ENCODE measurements at places on chromosomes 12 and 14.

GRCh38 chr12:79183003-79183402, 318.4 kb downstream of the SYT1 start:
- DNase-seq = no peak

- no peak for DNase-seq
Measured at GRCh38 chr12:92218394-92219077, 72.9 kb upstream of the BTG1 start.

GRCh38 chr12:52913431-52913821, 8.6 kb upstream of the KRT8 start:
- no peak for DNase-seq

DNA sequence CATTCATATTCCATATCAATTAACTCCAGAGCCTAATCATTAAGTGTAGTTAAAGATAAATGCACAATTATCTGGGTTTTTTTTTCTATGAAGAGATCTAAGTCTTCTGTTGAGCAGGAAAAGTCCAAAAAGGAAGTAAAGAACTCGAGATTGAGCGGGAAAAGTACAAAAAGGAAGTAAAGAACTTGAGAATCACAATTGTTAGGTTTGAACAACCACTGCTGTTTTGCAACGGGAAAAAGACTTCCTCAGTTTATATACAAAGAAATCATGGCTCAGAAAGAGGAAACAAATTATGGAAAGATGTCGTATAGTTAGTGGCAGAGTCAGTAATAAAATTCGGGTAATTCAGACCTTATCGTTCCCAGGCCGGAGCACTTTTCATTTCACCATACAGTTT, 63.3 kb downstream of the PPP1R12A start:
- DNase-seq = no peak

GRCh38 chr12:89253488-89253887, 98.8 kb downstream of the DUSP6 start:
- no peak for DNase-seq

DNA sequence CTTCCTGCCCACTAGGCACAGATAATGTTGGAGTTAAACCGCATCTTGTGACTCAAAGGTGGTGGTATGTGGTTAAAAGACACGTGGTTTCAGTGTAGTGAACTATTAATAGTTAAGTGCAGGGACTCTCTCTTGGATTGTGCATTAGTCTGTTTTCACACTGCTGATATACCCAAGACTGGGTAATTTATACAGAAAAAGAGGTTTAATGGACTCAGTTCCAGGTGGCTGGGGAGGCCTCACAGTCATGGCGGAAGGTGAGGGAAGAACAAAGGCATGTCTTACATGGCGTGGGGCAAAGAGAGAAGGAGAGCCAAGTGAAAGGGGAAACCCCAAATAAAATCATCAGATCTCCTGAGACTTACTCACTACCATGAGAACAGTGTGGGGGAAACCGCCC, 362.3 kb downstream of the GLT1D1 start:
- DNase-seq = no peak

DNA sequence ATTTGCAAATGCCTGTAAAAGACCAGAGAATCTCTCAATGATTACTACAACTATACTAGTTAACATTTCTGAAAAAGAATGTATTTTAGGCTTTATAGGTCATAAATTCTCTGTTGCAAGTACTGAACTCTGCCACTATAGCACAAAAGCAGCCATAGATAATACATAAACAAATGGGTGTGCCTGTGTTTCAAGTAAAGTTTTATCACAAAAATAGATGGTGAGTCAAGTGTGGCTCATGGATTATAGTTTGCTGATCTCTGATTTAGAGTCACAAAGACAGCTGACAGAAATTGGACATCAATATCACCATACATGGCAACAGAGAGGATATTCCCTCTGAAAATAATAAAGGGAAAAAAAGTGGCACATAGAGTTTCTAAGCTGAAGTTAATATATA, 68.1 kb downstream of the FSCB start:
- no peak for DNase-seq

GRCh38 chr12:32854716-32855115, 41.9 kb downstream of the PKP2 start:
- DNase-seq = no peak

- no peak for DNase-seq
Measured at GRCh38 chr12:117662220-117662619, 300.8 kb upstream of the NOS1 start.

DNA sequence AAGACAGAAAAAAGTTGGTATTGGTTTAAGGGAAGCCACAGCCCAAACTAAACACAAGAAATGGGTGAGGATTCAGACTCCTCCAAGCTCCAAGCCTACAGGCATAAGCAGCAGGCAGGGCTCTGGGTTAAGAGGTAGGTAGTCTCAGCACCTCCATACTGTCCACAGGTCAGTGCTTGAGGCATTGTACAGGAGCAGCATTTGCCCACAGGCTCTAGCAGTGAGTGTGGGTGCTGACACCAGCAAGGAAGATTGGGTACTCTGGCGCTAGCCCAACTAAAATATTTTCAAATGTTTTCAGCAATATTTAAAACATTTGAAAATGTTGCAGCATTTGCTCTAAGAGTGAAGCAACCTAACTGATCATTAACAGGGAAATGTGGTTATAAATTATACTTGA, 33.1 kb downstream of the FERMT2 start:
- no peak for DNase-seq

DNA sequence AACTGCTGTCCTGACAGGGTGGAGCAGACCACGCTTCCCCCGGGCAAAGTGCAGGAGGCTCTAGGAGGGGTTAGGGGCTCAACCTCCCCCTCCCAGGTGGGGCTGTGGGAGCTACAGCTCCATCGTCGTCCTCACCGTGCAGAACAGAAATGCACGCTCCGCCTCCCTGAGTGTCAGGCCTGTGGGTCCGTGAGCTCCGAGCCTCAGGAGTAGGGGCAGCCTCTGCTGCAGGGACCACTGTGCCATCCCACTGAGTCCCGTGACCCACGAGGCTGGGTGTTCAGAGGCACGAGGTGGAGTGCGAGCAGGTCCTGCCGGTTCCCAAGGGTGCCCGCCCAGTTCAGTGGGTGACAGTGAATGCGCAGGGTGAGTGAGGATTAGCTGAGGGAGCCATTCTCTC, 48.6 kb downstream of the CACNA1C start:
- DNase-seq = peak; percentile 53

GRCh38 chr12:132561427-132562156, 48.8 kb downstream of the LRCOL1 start:
- DNase-seq = peak; percentile 96

GRCh38 chr12:76035045-76035444, 3.5 kb upstream of the PHLDA1 start:
- DNase-seq = no peak

GRCh38 chr14:36057452-36058116, 118.9 kb downstream of the PTCSC3 start:
- DNase-seq = no peak

- DNase-seq = no peak
Measured at GRCh38 chr12:128047266-128048060, 219.5 kb upstream of the TMEM132C start.

DNA sequence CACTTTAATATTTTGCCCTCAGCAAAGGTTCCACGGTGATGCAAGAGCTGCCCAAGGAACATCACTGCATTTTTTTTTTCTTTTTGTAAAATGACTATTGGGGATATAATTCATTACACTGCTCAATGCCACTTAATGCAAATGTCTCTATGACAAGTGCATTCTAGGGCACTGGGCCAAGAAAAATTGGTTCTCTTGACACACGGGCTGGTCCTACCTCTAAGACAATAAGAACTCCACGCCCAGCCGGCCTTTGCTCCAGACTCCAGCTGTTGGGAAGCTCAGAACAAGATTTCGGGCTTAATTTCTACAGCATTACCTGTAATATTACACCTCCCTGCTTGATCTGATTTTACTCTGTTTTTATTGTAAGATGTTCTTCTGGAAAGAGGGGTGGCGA, 48.8 kb upstream of the VRK1 start:
- DNase-seq = no peak

- DNase-seq = peak; percentile 93
Measured at GRCh38 chr14:92680781-92681650, 67.4 kb downstream of the LGMN start.

GRCh38 chr12:93048656-93049055, 119.6 kb upstream of the EEA1 start:
- DNase-seq = no peak

GRCh38 chr12:65728848-65729793, 95.2 kb upstream of the HMGA2 start:
- DNase-seq = peak; percentile 79

GRCh38 chr14:33676135-33676566, 274.7 kb downstream of the EGLN3 start:
- peak; percentile 68 for DNase-seq

DNA sequence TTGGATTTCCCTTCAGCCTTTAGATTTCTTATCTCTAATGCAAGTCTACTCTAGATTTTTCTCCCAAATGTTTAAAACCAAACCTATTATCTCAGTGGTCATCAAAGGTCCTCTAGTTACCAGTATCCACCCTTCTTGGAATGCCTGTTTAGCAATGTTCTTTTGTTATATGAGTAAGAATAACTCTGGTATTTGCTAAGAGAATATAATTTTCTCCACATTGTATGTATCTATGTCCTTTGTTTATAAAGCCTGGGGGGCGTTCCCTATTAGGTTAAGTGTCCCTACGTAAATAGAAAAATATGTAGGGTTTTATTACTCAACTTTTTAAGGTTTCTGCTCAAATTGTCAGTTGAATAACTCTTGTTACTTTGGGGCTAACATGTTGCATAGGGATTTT, 27.3 kb downstream of the PPM1A start:
- DNase-seq = no peak

DNA sequence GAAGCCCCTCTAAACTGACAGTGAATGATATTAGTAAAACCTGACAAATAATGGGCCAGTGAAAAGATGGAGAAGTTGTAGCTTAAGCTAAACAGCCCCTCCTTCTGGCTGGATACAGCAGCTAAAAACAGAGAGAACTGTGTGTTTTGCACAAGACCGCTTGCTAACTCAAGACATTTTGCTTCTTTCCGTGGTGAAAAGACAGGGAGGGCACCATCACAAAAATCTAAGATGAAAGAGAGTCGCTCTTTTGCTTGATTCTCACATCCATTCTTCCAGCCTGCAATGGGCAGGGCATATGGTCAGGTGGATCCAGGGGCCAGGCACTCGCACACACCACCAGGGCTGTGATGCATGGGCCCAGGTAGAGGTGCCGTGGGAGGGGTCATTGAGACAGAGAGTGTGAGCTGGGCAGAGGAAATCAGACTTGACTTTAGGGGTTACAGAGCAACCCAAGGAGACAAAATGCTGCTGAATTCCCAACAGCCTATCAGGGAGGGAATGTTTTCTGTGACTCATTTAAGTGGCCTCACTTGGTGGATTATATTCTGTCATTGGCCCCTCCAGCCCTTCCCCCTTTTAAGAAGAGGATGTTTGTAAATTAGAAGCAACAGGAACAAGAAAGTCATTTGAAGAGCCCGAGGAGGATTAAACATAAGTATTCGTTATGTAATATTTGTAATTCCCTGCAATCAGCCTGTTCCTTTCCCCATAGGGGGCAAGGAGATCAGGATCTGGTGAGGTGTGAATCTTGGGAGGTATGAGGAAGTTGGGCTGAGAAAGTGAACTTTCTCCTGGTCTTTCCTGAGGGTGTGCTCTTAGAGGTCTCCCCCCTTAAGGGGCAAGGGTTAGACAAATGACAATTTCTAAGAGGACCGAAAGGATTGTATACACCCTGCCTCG, 12.3 kb downstream of the EMP1 start:
- DNase-seq = peak; percentile 26

DNA sequence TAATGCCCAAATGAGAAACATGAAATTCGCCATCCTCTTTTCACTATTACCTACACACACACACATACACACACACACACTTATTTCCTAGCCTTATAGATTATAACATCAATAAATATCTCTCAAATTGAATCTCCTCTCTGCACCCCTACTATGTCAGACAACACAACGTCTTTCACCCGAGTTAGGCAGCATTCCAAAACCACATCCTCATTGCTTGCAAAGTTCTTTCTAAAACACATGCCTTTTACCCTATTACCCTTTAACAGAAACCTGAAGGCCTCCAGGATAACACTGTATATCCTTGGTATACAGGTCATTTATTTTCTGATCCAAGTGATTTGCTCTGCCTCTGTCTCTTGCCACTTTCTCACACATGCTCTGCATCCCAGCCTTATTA, 56.3 kb downstream of the KCNH5 start:
- no peak for DNase-seq

DNA sequence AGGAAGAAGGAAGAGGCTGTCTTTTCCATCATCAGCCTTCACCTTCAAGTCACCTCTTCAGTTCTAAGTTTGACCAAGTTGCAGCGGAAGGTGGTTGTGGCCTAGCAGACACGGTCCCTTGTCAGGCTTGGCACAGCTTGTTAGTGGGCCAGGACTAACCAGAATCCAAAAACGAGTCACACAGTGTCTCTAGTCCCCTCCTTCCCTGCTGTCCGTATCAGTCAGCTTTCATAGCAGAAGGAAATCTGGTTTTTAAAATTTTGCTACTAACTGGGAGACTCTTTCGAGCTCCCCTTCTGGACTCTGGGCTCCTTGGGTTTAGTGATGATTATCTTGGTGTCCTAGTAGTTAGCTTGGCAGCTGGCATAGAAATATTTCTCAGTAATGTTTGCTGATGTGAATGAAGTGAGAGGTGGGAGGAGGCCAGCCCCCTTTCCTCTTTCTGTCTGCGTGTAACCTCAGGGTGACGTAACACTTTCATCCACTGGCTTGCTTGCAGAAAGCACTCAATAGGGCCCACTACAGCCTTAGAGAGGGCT, 3.8 kb downstream of the ETV6 start:
- DNase-seq = no peak

GRCh38 chr12:42482041-42482747, 107.4 kb downstream of the PRICKLE1 start:
- DNase-seq = no peak

- DNase-seq = no peak
Measured at GRCh38 chr12:22313286-22313962, 21.1 kb downstream of the ST8SIA1 start.

DNA sequence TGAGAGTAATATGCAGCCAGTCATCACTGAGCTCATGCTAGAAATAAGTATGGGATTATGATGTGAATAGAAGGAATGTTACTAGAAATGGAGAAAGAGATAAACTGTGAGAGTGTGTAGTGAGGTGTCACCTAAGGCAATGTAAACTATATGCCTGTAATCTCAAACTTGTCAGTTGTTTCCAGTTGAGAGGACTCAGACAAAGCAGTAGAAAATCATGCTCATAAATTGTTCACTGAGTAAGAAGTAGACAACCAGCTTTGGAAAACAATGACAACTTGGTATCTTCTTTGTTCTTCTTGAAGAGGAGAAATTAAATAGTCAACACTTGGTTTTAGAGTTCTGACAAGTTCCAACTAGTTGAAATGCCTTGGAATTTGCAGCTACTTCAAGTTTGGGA, 148.5 kb upstream of the OR4E1 start:
- DNase-seq = no peak
